Cerebellar cortex (tissue), 1 donor: ENCODE measurements at places on chromosomes 16 and 17.
A peak's percentile ranks its signal among the peaks of the same experiment; 100 is the strongest.

GRCh38 chr17:74516561-74517328, 14.5 kb downstream of the CD300LB start:
- no peak for DNase-seq

GRCh38 chr16:75305364-75306098, 54.1 kb upstream of the BCAR1 start:
- DNase-seq = peak; percentile 79

DNA sequence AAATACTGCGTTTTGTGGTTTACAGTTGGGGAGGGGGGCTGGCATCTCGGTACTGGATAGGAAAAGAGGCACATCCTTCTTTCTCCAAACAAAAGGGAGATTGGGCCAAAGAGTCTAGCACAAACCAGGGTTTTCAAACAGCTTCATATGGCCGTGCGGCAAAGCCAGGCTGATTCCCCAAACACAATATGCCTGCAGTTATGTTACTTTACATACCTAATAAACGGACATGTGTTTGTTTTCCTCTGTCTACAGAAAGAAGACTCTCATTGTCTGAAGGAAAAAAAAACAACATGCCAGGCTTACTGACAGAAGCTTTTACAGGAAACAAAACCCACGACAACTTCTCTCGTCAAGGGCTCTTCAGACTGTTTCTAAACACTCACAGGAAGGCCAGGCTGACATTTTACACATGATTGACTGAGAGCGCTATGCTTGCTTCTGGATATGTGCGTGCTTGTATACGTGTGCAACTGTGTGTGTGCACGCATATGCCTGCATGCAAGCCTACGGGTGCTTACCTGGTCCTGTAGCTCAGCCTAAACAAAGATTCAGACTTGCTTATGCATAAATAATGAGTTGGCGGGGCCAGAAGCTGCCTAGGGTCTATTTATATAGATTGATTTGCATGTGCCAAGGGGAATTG, 461.0 kb upstream of the C16orf82 start:
- no peak for DNase-seq

- DNase-seq = no peak
These were observed 4.7 kb downstream of the FBXL16 start for GRCh38 chr16:700684-701584.

- no peak for DNase-seq
These were observed 398.8 kb upstream of the SALL1 start for GRCh38 chr16:51549836-51550235.

- peak; percentile 18 for DNase-seq
These were observed 26.5 kb downstream of the MBTPS1 start for GRCh38 chr16:84090211-84090610.

DNA sequence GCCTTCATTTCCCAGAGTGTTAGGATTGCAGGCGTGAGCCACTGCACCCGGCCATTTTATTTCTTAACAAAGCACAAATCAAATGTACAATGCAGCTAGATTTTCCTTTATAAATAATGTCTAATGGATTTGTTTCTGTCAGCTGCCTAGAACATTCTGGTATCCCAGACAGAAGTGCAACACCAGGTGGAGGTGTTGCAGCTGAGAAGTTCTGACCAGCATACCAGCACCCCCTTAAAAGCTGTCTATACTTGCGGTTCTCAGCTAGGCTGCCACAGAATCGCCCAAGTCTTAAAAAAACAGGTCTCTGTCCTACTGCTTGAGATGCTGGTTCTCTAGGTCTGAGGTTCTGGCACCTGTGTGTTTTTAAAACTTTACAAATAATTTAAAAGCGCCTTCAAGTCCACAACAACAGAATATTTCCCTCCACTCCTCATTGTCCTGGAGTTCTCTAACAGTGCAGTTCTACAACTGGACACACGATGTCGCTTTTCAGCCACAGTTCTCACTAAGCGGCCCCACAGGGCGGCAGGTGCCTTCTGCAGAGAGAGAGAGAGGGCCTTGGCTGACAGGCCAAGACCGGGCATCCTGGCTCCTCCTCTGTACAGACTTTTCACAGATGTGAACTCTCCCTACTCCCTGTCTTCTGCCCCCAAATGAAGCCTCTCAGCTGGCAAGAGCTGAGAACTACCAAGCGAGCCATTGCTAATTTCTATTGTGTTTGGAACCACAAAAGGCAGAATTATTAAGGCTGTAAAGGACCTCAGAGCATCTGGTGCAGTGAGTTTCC, 32.6 kb upstream of the MEOX1 start:
- DNase-seq = peak; percentile 93

- DNase-seq = no peak
These were observed 114.3 kb downstream of the ABCC1 start for GRCh38 chr16:16063683-16064082.

DNA sequence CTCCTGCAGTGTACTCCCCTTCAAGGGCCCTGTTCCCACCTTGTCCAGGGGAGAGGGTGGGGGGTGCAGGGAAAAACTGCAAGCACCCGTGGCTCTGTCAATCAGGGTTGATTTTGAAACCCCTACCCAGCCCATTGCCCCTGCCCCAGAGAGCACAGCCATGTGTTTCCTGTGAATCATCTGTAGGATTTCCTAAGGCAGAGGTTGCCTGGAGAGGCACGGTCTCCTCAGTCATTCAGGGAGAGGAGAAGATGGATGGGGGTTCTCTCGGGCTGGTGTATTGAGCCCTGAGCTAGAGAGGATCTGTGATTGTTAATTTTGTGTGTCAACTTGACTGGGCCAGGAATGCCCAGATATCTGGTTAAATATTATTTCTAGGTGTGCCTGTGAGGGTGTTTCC, 3.5 kb upstream of the AGRP start:
- DNase-seq = no peak

- DNase-seq = peak; percentile 42
These were observed 521 bp downstream of the GGA2 start for GRCh38 chr16:23509782-23510163.

GRCh38 chr17:35089586-35090296, 26.2 kb upstream of the RFFL start:
- peak; percentile 16 for DNase-seq

DNA sequence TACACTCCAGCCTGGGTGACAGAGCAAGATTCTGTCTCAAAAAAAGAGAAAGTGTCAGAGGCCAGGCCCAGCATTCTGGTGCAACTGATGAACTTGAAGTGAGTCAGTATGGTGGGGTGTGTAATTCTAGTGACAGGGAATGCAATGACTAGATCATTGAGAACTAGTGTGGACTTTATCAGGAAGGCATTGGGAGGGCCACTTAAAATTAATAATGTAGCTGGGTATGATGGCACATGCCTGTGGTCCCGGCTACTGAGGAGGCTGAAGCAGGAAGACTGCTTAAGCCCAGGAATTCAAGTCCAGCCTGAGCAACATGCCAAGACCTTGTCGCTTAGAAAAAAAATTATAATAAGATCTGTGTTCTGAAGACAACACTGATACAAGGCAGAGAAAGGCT, 90.8 kb downstream of the STX8 start:
- no peak for DNase-seq
